ENCODE measurements at places on chromosomes 1 and 21. TPM values are rescaled to one million over a fixed set of nuclear protein-coding genes. Genes with fewer than 3 reads are reported as not detected.

DNA sequence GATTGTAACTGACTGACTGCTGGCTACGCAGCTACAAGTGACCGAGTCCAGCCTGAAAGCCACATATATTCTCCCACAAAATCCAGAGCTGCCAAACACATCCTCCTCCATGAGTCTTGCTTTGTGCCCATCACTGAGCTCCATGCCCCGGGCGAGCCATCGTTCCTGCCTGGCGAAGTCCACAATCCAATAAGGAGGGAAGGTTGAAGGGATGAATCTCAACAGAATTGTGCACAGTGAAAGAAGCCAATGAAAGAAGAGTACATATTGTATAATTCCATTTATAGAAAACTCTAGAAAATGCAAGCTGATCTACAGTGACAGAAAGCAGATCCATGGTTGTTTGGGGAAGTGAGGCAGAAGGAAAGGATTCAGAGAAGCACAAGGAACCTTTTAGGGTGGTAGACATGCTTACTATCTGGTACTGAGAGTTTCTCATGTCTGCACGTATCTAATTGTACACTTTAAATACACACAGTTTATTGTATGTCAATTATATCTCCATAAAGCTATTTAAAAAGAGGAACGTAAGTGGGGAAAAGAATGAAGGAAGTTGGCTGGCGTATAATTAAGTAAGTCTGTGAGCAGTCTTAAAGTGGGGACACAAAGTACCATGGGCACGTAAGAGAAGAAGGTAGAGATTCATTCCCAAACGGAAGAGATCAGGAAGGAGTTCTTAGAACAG lies 115.9 kb upstream of the JUN start:
- DNase-seq = no peak

DNA sequence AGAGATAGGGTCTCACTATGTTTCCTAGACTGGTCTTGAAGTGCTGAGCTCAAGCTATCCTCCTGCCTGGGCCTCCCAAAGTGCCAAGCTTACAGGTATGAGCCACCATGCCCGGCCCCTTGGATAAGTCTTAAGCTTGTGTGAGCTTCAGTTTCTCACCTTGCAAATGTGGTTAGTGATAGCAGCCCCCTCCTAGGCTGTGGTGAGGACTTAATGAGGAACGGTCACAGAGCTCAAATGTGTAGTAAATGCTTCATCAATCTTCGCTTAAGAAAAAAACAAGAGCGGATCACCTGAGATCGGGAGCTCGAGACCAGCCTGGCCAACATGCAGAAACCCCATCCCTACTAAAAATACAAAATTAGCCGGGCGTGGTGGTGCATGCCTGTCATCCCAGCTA lies 3.0 kb downstream of the CNR2 start:
- no peak for DNase-seq

GRCh38 chr1:5769146-5769545 lies 223.1 kb downstream of the NPHP4 start:
- no peak for DNase-seq

DNA sequence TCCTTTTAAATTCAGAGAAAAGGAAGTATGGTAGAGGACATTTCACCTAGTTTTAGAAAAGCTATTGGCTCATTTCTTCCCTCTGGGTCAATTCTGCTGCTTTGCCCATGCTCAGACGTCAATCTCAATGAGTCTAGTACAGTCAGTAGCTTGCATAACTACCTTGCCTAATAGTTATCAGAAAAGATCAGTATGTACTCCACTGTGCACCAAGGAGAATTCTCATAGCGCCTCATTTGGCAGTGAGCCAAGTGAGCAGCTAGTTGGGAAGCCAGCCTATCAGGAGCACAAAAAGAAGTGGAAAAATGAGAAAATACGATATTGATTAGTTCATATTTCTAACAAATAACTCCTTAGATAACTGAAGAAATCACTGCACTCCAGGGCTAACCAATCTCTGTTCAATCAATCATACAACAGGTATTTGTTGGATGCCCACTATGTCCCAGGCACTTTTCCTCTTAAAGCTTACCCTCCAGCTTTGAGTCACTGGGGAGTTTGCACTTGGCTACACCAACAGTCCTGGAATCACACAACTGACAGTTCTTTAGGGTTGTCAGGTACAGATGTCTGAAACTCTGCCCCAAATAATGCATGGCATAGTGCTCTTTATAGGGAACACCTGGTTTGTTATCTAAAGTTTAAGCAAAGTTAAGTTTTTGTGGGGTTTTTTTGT lies 50.2 kb downstream of the PRDX6 start:
- DNase-seq = no peak

GRCh38 chr1:35315649-35316048 lies 47.1 kb downstream of the ZMYM4 start:
- no peak for DNase-seq

- DNase-seq = no peak
Measured at GRCh38 chr1:42737257-42737656, 2.8 kb downstream of the CLDN19 start.

The NBPF14 gene
- 22.0 TPM for total RNA-seq

Data from ureter (tissue), 1 donor.